SW 1271 (cell line): ENCODE measurements at places on chromosomes 16 and 17.

DNA sequence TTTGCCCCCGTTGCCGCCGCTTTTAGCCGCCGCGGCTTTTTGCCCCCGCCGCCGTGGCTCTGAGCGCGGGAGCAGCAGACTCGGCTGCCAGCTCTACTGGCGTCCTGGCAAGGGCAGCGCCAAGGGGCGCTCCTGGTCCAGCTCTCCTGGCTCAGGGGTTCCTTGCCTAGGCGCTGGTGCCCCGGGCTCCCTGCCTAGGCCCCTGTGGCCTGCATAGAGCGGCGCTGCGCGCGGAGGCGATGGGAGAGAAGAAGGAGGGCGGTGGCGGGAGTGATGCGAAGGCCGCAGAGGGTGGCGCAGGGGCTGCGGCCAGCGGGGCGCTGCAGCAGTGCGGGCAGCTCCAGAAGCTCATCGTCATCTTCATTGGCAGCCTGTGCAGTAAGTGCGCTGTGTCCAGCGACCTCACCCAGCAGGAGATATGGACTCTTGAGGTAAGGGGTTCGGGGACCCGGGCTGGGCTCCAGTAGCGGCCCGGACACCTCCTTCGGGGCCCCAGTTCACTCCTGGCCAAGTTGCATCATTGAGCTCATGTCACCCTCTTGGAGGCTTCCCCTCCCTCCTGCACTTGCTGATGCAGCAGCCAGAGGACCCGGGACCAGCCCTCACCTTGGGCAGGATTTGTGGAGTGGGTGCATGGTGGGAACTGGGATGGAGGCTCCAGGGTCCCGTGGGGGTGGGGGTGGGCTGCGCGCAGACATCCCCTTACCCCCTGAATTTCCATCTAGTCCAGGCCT, 1344.4 kb downstream of the TP53TG3F start:
- DNase-seq = no peak

DNA sequence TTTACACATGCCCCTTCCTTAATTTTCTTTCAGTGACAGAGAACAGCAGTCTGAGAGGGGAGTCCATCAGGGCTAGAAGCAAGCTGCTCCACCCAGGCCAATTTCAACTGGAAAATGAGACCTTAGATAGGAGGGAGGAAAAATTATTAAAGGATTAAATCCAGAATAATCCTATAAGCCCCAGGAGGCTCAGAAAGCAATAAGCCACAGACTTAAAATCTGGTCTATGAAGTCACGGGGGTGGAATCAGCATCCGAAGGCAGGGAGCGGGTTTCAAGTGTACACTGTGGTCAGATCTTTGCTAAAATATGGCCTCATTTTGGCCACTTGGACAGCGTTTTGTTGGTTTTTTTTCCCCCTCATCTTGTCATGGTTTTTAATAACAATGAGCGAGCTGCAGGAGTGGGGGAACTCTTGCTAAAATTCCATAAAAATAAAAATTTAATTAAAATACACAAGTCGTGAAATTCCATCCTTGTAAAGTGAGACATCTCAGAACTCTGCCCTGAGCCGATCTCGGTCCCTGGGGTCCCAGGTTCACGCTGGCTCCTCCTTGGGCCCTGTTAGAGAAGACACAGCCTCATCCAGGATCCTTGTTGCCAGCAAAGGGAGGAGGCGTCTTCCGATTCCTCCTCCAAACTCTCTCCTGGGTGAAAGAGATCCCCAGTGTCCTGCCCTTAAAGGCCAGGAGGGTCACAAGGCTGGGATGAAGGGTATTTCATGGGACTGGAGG, 51.6 kb upstream of the ETV4 start:
- DNase-seq = no peak

DNA sequence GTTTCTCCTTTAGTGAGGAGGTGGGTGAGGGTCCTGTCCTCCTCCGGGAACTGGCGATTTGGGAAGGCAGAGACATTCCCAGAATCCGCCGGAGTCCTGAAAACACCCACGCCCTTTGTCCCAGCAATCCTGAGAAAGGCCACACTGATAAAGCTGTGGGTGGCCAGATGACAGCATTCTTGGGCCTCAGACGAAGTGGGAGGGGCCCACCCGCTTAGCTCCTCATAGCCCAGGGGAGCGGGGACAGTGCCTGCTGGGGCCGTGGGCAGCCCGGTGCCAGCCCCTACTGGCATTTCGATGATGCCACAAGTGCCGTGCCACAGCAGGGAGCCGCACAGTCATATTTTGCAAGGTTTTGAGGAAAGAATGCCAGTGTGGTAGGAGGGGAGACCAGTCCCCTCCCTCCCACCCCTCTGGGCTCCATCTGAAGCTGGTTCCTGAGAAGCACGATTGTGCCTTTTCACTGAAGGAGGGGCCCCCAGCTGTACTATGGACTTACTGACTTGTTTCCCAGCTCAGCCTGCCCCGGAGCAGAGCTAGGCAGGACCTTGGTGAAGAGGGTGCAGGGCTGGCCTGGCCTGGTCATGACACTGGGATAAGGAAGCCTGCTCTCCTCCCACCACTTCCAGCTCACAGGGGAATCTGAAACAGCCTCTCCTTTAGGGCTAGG, 20.9 kb upstream of the MPRIP start:
- DNase-seq = no peak

- no peak for DNase-seq
These were observed 51.9 kb downstream of the PLCG2 start for GRCh38 chr16:81830845-81831540.

- DNase-seq = no peak
These were observed 19.3 kb downstream of the PHKB start for GRCh38 chr16:47480410-47480809.

DNA sequence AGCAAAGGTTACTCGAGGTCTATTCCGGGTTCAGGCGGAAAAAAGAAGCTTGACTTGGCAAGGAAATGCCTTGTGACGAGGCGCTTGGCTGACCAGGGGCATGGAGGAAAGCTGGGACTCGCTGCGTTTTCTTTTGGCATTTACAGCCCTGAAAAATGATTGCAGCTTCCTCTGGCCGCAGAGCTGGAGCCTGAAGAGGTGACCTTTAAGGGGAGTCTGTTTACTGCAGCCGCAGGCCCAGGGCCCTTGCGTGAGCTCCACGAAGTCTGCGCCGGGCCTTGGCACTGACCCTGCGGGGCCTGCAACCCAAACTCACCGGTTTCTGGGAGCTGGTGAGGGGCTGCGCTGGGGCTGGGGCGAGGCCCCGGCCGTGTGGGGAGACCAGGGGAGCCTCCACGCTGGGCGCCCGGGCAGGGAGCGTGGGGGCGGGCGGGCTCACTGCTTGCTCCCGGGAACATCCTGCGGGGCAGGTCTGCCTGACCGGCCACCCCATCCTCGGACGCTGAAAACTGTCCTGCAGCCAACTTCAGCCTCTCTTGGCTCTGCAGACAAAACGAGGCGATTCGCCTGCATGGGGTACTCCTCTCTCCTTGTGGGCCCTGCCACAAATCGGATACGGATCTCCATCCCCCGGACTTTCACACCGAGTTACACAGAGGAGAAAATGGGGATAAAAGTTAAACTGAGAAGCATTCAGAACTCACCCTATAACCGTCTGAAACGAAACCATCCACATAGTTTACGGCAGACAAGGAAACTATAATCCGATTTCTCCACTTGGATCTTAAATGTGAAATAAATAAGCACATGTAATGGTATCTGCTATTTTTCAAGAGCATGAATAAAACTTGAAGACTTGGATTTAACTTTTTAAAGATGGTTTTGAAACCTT, 206.3 kb upstream of the FOXF1 start:
- no peak for DNase-seq

- peak; percentile 8 for DNase-seq
These were observed 6.1 kb downstream of the IL21R start for GRCh38 chr16:27408012-27408601.

DNA sequence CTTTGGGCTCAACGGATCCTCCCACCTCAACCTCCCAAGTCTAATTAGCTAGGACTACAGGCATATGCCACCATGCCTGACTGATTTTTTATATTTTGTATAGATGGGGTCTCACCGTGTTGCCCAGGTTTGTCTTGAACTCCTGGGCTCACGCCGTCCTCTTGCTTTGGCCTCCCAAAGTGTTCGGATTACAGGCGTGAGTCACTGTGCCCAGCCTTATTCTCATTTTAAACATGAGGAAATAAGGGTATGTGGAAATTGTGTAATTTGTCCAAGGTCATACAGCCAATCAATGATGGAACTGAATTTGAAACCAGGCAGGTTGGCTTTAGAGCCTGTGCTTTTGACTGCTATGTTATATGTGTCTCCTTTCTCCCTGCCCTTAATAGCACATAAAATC, 27.4 kb upstream of the AQP8 start:
- DNase-seq = no peak

GRCh38 chr16:81632392-81633146, 146.5 kb upstream of the PLCG2 start:
- DNase-seq = no peak

DNA sequence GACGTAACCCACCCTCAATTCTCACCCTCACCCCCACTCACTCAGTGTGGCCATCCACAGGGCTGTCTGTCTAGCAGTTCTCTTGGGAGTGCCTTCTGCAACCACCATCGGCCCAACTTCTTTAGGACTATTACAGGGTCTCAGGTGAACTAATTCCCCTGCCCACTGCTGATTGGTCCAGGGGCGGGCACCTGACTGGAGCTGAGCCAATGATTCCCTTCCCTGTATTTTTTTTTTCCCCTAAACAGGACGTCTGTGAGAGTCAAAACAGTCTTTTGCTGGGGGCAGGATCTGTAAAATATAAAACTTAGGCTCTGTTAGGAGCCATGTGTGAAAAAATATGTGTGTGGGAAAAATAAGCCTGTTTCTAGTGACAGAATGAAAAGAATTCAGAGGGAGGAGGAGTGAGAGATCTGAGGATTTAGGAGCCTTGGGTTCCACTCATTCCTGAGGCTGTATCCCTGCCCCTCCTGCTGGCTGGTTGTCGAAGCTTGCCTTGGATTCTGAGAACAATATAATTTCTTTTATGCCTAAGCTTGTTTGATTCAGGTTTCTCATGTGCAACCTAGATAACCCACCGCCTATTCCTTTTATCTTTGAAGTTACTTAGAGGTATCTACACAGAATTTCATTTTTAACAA, 115.0 kb downstream of the SPACA3 start:
- no peak for DNase-seq

DNA sequence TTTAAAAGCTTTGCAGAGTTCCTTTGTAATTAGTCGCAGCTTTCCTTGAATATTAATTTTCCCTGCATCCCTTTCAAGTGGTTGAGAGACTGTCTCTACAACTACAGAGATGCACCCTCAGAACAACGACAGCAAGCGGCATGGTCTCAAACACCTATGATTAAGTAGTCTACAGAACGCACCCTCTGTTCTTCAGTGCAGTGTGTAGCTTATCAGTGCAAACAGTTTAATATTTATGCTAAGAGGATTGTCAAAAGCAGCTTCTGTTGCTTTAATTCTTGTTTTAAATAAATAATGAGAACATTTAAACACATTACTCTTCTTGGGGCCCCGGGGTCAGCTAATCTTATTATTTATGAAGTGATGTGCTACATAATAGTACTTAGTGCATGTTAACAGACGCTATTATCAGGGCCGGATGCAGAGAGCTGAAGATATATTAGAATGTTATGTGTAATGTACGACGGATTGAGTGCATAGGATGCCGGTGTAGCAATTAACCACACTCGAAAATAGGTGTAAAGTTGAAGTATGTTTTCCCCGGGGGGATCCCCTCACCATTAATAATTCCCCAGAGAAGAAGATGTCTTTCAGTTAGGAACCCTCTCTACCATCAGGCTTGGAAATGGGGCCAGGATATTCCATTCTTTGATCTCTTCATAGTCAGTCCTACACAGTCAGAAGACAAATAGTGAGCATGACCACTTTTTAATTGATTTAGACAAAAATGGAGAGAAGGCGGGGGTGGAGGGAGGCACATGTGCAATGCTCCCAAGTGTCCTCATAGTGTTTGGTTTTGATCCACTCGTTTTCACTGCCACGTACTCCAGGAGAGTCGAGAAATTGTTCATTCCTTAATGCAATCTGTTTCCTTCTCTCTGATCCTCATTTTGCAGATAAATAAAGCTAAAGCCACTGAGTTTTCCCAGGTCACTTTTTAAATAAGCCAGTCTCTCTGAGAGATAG, 176.3 kb downstream of the IRX3 start:
- no peak for DNase-seq

- DNase-seq = no peak
These were observed 52.6 kb downstream of the HIC1 start for GRCh38 chr17:2107506-2107905.

- no peak for DNase-seq
These were observed 479.9 kb upstream of the CDH11 start for GRCh38 chr16:65601781-65602180.

DNA sequence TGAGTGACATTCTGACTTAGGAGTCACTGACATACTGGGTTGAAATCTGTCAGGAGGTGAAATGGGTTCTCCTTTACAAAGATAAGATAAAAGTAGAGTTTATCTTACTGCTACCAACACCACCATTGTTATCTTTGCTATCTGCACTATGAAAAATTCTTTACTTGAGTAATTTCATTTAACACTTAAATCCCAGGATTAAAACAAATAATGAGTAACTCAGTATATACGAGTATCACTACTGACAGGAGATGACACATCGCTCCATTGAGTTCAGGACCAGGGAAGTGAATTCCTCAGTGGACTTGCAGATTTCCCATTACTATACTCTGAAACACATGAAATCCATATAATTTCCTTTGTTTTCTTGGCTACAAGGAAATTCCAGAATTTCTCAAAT, 242.1 kb upstream of the NLRP1 start:
- no peak for DNase-seq

GRCh38 chr17:69511250-69511649, 96.8 kb downstream of the MAP2K6 start:
- DNase-seq = no peak

DNA sequence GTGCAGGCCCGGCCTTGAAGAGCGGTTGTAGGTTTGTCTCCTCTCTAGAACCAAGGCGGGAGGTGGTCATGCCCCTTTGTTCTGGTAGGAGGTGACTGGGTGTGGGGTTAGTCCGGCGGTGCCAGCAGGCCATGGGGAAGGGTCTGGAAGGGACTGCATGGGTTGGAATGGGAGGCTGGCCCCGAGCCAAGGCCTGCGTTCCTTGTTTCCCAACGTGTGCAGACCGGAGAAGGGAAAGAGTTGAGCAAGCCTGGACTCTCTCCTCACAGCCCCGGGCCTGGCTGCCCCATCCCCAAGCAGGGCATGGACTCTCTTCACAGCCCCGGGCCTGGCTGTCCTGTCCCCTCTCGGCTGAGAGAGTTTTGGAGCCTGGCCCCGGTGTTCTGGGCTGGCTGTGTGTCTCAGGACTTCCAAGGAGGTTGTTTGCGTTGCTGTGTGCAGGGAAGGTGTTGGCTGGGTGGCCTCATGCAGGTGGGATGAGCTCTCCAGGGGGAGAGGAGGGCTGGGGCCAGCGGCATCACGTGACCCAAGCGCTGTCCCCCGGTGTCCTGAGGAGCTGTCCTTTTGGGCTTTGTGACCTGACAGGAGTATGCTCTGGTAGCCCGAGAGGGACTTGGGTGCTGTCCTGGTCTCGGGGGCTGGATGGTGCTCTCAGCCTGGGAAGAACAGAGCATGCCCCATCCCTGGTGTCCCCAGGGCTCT, 2.6 kb downstream of the CACNA1H start:
- no peak for DNase-seq
